ENCODE measurements at places on chromosomes 6 and 20.

GRCh38 chr6:125013938-125014660 lies 51.9 kb downstream of the RNF217 start:
- no peak for DNase-seq

- DNase-seq = no peak
Measured at GRCh38 chr6:125679128-125679527, 70.3 kb upstream of the HEY2 start.

GRCh38 chr6:27836141-27836782 lies 75.9 kb downstream of the OR2B2 start:
- DNase-seq = no peak

DNA sequence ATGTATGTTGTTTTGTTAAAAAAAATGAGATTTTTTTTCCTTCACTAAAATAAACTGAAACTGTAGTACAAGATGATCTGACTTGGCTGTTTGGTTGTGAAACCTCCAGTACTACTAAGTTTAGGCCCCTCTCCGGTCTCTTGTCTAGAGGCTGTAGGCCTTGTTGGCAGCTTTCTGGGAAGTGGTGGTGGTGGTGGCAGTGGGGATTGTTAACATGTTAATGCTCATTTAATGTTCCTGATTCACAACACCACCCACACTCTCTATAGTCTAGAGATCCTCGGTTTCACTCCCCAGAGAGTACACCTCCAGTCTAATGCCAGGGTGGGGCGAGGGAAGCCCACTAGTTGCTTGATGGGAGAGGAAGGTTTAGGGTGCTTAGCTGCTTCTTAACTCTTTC lies 24.1 kb downstream of the STK4 start:
- DNase-seq = no peak

DNA sequence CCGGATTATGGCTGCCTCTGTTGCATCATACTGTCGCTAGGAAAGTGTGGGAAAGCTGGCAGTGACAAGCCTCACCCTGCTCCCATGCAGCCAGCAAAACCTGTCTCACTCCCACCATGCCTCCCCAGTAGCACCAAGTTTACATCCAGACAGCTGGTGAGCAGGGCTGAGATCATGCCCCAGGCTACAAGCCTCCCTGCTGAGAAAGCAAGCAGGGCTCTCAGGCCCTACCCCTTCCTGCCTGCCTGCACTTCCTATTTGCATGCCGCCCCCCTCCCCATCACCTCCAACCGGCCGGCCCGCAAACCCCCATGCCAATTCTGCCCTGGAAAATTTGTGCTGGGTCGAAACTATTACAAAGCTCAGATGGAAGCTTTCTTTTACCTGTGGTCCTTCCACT lies 408.2 kb upstream of the FKBP1C start:
- DNase-seq = no peak

- no peak for DNase-seq
Measured at GRCh38 chr6:26235302-26235670, 129.7 kb upstream of the BTN3A2 start.

- DNase-seq = peak; percentile 36
Measured at GRCh38 chr20:50120935-50121693, 8.2 kb upstream of the UBE2V1 start.

- no peak for DNase-seq
Measured at GRCh38 chr20:41411391-41411847, 44.8 kb upstream of the EMILIN3 start.

- no peak for DNase-seq
Measured at GRCh38 chr6:3052481-3053230, 15.6 kb upstream of the RIPK1 start.

GRCh38 chr6:12065321-12066140 lies 53.4 kb downstream of the HIVEP1 start:
- DNase-seq = no peak

DNA sequence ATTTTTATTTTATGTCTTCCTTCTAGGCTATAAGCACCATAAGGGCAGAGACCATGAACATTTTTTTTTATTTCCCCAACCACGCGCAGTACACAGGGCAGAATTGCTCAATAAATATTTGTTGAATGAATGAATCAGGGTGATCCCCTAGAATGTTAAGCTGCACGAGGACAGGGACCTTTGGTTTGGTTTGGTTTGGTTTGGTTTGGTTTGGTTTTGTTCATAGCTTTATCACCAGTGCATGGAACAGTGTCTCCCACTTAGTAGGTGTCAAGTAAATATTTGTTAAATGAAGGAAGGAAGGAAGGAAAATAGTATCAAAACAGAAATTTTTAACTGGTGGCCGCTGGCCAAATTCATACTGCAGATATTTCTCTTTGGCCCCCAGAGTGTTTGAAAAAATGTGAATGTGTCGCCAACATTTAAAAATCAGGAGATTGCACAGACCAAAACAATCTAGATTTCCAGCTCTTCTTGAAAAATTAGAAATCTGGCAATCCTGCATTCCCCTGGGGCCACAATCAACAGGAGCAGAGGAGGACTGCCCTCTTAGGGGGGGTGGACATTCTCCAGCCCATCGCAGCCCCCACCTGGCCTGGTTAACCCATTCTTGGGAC lies 205.3 kb downstream of the EYA2 start:
- DNase-seq = no peak

GRCh38 chr6:125201961-125202729 lies 48.6 kb downstream of the TPD52L1 start:
- DNase-seq = no peak
